ENCODE measurements at places on chromosomes 7 and 10.

DNA sequence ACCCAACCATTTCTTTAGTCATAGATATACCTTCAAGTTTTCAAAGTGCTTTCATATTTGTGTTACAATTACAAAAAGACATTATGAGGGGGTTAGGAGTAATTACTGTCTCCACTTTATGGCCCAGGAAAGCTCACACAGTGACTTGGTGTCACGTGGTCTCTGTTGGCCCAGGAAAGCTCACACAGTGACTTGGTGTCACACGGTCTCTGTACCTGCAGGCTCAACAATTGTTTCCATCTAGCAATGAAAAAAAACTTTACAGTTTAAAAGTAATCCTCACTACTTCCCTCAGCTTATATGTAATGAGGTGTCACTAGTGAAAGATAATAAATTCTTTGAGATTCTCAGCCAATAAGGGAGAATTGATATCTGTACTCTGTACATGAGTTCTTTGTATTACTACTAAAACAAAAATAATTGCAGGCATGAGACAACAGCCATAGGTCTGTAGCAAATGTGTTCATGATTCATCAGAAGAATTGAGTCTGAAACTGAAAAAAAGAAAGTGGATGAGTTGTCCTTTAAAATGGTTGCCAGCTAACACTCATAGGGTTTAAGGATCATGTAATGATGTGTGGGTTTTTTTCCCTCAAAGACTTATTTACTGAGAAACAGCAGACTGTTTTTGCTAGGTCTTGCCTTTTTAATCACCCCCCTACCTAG is 10.9 kb downstream of the OGDH start:
- DNase-seq: no peak

GRCh38 chr7:65974876-65975275 is 7.1 kb downstream of the GUSB start:
- no peak for DNase-seq

- DNase-seq: no peak
Observed at GRCh38 chr7:141381794-141382427, 169.3 kb upstream of the AGK start.

DNA sequence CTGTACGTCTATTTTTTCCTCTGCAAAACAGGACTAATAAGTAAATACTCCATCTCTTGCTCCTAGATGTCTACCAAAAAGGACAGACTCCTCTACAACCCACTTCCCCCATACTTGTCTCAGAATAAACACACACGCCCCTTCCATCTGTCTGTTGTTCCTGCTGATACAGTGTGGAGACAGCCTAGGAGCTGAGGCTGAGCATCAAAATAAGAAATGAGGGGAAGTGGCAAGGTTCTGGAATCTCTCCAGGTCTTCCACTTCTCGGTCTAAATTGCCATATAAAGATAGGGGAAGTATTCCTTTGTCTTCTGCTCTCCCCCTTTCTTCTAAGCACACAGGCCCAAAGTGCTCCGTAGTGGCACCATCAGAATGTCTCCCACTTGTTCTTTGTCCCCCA is 30.8 kb upstream of the VSIR start:
- no peak for DNase-seq

All from 8988T (cell line).